ENCODE measurements at places on chromosomes 5 and 9.

- peak; percentile 19 for DNase-seq
Measured at GRCh38 chr9:10112070-10112469, 500.7 kb downstream of the PTPRD start.

DNA sequence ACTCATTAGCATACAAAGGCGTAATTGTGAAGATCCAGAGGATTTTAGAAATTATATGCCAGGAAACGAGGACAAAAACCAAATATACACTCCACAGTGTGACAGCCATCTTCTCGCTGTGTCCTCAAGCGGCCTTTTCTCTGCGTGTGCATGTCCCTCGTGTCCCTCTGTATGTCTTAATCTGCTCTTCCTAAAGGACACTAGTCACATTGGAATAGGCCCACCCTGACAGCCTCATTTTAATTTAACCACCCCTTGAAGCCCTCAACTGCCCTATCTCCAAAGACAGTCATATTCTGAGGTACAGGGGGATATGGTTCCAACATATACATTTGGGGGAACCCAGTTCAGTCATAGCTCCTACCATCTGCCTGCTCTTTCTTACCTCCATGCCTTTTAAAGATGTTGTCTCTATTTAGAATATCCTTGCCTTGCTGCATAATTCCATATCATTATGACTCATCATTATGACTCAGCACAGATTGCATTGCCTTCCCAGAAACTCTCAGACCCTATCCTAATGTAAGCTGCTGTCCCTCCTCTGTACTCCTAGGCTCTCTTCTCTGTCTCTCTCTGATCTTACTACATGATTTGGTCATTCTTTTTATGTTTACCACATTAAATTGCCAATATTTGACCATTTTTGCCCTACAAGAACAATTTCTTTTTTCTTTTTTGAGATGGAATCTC lies 210.9 kb downstream of the AOPEP start:
- peak; percentile 74 for DNase-seq

- DNase-seq = no peak
Measured at GRCh38 chr9:4417578-4418325, 72.5 kb upstream of the SLC1A1 start.

DNA sequence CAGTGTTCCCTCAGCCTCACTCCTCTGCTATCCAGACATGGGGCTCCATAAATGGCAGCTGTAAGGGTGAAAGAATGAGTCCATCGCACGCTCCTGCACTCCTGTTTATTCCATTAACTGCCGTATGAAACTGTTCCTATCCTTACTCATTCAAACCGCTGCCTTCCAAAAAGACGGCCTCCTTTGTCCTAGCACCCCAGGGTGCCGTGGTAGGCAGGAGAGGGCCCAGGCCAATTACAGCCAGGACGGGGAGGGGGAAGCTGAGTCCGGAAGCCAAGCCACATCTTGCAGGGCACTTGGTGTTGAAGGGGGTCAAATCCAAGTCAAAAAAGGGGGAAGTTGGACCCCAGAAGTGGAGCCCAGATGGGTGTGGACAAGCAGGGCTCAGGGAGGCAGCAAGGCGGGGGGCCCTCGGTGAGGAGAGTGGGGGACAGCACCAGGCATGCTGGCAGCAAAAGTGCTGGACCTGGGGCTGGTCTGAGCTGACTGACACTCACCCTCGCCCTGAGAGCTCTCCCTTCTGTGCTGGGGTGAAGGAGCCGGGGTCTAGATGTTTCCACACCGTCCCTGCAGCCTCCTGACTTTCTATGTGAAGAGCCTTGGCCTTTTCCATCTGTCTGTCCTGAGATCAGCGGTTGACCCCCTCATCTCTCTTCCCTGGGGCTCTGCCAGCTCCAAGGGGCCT lies 63.3 kb downstream of the COL23A1 start:
- DNase-seq = peak; percentile 16

- no peak for DNase-seq
Measured at GRCh38 chr9:130264414-130265350, 878 bp upstream of the HMCN2 start.

DNA sequence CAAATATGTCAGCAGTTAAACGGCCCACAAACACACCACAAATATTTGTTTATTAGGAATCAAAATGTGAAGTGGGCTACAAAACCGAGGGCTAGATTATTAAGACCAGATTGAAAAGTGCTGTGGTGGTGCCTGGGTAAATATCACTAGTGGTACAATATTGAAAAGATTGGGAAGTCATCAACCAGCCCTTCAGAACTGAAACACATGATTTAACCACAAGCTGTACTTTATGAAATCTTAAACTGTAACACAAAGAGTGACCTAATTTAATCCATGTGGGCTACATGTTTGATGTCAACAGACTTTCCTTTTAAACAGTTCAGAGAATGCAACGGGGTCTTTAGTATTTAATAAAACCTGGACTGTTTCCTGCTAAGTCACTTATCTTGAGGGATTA lies 182.3 kb downstream of the SPATA31D1 start:
- no peak for DNase-seq

DNA sequence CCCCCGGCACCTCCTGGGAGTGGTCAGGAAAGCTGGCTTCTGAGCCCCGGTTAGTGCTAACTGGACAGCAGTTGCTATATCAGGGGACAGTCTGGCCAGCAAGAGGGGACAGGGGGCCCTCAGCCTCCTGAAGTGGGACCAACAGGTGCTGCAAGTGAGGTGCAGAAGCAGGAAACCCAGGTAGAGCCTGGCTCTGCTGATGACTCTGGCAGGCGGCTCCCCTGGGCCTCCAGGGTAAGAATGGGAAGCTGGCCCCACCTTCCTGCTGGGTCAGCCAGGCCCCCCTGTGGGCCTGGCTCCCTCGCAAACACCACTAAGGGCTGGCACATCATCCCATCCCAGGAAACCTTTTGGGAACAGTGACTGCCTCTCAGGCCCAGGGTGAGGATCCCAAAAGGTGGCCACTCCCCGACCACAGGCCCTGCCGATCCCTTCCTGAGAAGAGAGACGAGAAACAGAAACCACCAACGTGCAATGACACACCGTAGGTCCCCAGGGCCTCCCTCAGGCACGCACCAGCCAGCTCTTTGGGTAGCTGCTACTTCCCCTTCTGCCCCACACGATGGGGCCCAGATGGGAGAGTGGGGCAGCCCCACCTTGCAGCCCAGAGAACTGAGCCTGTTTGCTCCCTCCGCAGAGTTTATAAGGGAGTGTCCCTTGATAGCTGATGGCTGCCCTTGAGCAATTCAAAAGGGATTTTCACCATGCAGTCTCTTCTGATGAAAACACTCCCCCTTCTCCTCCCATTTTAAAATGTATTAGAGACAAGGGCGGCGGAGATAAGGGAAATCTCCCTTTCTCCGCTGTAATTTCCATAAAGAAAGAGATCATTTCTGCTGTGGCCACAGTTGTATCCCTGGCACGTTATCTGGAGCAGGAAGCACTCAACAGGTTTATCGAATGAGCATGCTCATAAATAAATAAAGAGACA lies 76.8 kb downstream of the STK10 start:
- peak; percentile 20 for DNase-seq

GRCh38 chr5:24439465-24439864 lies 205.3 kb downstream of the CDH10 start:
- DNase-seq = no peak

DNA sequence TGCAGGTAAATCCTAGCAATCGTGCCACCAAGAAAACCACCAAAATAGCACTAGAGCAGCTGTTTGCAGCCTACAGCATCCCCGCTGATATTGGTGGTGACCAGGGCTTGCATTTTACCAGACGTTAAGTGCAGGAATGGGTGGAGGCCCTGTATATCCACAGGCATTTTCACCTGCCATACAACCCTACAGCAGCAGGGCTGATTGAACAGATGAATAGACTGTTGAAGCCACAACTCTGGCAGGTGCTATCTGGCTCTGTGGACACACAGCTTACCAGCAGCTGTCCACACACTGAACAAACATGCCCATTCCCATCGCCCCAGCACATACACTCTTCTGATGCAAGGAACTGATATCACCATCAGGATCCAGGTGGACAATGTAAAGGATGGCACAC lies 154.5 kb upstream of the APC start:
- peak; percentile 38 for DNase-seq

DNA sequence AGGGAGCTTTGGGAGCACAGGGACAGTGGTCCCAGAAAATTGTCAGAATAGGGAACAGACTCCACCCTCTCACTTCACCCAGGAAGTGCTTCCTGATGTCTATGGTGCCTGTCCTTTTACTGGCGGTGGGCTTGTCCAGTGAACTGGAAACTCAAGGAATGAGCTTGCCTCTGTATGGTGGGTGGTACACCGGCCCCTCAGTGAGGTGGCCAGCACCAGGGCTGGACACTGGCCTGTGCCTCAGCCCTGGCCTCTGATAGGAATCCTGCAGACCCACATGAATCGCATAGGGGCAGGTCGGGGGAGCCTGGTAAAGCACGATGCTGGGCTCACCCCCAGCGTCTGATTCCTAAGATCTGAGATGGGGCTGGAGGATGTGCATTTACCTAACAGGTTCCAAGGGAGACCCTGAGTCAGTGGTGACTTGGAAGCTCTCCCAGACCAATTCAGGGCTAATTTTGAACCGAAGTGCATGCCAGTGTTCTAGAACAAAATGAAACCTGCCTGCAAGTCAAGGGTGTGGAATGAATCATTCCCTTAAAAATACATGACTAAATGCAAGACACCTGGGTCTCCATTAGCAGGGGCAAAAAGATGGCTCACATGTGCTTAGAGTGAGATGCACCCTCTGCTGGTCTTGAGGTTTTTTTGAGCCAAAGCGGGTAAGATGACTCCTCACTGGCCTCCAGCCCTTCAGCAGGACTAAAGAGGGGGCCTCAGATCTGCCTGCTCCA lies 178.3 kb downstream of the HSPA4 start:
- no peak for DNase-seq

GRCh38 chr5:147568710-147569406 lies 59.0 kb upstream of the DPYSL3 start:
- peak; percentile 20 for DNase-seq

DNA sequence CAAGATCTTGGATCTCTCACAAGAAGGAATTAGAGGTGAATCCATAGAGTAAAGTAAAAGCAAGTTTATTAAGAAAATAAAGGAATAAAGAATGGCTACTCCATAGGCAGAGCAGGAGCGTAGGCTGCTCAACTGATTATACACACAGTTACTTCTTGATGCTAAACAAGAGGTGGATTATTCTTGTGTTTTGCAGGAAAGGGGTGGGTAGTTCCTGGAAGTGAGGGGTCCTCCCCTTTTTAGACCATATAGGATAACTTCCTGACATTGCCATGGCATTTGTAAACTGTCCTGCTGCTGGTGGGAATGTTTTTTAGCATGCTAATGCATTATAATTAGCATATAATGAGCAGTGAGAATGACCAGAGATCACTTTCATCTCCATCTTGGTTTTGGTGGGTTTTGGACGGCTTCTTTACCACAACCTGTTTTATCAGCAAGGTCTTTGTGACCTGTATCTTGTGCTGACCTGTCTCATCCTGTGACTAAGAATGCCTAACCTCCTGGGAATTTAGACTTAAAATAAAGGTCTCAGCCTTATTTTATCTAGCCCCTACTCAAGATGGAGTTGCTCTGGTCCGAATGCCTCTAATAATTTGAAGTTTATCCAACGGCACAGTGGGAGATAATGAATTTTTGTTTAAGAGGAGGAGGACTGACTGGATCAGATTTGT lies 165.7 kb upstream of the DMRT1 start:
- DNase-seq = no peak

GRCh38 chr9:110076894-110077725 lies 130.8 kb downstream of the C9orf152 start:
- DNase-seq = peak; percentile 70

GRCh38 chr5:83745816-83746215 lies 25.2 kb upstream of the HAPLN1 start:
- no peak for DNase-seq

DNA sequence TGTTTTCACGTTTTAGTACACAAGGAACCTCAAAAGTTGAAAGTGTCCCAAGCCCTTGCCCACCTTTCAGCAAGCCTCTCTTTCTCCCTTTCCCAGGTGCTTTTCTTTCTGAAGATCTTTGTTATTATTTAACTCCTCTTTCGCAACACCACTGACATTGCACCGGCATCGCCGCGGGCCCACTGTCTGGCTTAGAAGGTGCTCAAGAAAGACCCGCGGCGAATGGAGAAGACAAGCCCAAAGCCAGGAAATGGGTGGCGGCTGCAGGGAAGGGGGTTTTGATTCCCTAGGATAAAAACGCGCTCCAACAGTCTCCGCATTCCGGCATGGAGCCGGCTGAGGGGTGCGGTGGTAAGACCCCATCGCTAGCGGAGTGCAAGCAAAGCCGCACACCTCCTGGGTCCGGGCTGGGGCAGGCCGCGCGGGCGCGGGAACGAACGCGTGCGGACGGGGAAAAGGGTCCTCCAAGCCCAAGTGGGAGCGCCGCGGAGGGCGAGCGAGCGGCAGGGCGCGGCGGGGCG lies 404 bp upstream of the AFAP1L1 start:
- no peak for DNase-seq

DNA sequence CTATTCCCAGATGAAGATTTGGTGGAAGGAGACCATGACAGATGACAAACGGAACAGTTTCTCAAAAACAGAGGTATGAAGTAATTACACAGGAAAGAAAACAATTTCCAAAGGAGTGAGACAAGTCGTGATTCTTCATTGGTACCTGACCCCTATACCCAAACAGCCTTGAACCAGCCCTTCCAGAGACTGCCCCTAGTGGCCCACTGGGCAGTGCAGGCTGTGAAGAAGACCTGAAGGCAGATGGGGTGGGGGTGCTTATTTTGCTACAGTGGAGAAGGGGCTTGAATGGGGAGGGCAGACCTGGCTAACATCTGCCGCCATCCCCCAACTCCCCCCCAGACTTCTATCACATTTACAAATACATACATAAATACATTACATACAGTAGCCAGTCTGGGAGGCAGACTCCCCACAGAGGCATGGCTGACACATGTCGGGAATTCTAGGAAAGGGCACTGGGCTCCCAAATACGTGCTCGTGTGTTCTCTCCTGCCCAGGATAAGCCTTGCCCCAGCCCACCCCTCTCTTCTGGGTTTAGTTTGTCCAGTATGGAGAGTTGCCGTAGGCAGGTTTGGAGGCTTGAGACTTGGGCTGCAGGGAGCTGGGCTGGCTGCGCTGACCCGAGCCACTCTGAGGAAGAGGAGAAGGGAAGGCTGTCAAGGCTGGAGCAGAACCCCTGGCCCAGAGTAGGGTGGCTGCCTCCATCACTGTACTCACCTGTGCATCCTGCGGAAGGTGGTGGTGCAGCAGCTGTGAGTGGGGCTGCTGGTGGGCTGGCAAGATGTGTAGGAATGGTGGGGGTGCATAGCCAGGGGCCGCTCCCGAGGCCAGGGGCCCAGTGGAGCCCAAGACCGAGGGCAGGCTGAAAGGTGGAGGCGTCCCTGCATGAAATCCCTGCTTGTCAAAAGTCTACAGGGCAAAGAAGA lies 105.3 kb downstream of the UBE2R2 start:
- DNase-seq = peak; percentile 53

DNA sequence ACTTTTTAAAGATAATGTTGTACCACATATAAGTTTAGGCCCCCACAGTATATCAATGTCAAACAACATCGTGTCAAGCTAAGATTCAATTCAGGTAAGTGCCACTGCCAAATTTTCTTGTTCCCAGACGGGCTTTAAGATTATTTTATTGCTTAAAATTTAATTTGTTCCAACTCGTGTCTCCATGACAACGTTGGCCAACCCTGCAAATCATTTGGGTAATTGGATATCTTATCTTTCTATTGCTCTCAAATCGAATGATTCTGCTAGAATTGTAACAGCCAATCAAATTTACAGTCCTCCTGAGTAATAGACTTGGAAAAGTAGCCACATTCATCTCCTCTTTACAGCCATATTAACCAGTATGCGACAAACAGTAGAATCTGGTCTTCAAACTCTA lies 19.5 kb downstream of the TLE1 start:
- no peak for DNase-seq

GRCh38 chr5:175773534-175774070 lies 97.8 kb upstream of the CPLX2 start:
- no peak for DNase-seq

All from NCI-H69 (cell line).